ENCODE measurements at places on chromosomes 16 and 17.
A peak's percentile ranks its signal among the peaks of the same experiment; 100 is the strongest.

GRCh38 chr16:67229906-67230808, 3.2 kb downstream of the TMEM208 start:
- no peak for DNase-seq

GRCh38 chr17:22669721-22670120, 977.4 kb downstream of the KCNJ18 start:
- no peak for DNase-seq

DNA sequence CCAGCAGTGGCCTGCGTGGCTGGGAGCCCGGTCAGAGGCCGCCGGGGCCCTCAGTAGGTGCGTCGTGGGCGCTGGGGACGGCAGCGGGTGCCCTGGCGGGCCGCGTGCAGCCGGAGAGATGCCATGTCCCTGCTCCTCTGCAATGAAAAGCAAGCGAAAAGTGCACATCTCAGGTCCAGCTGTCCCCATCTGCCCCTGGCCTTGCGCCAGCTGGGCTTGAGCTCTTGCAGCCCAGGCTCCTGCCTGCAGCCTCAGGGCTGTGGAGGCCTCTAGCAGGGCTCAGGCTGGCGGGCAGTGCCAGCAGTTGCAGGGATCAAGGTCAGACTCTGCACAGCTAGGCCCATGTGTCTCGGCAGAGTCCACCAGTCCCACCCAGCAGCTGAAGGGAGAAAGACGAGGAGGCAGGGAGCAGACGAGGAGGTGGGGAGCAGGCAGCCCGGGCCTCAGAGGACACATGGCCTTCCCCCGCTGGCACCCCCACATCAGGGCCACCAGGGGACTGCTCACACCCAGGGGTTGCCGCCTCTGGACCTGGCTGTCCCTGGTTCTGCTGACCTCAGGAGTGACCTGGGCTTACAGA, 11.2 kb downstream of the SLC16A3 start:
- DNase-seq: no peak

- DNase-seq: peak; percentile 89
These were observed at the start of gene TRIM25 for GRCh38 chr17:56913867-56914580. Gene TRIM25, minus strand, starts transcription at chr17:56914049. Its CDS starts 61 bp downstream, at chr17:56913988.

GRCh38 chr17:69424287-69425041, 10.0 kb downstream of the MAP2K6 start:
- DNase-seq: no peak
